ENCODE measurements at places on chromosomes 1 and 21.

DNA sequence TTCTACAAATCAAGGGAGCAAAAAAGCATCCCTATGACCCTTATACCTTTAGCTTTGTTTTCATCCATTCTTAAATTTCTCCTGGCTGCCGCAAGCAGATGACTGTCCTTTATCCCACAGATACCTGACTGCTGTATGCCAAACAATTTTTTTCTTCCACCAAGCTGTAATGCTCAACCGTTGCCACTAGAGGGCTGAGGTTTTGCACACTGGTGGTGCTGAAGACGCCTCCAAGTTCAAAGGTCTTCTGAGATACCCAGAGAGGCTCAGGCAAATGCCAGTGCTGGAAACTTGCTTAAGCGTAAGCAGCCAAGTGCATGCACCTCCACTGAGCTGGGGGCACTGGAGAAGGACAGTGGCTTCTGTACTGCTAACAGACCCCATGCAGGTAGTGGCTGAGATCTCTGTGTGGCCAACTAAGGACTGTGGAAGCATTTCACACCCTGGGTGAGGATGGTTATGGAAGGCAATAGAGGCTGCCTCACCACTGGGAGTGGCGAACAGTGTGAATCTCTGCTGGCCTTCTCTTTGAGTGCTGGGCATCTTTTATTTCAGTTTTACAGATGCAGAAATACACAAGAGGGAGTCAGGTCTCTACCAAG is 28.5 kb downstream of the CNIH3 start:
- DNase-seq: peak; percentile 46

GRCh38 chr1:38690790-38691449 is 168.7 kb downstream of the RRAGC start:
- DNase-seq: no peak

DNA sequence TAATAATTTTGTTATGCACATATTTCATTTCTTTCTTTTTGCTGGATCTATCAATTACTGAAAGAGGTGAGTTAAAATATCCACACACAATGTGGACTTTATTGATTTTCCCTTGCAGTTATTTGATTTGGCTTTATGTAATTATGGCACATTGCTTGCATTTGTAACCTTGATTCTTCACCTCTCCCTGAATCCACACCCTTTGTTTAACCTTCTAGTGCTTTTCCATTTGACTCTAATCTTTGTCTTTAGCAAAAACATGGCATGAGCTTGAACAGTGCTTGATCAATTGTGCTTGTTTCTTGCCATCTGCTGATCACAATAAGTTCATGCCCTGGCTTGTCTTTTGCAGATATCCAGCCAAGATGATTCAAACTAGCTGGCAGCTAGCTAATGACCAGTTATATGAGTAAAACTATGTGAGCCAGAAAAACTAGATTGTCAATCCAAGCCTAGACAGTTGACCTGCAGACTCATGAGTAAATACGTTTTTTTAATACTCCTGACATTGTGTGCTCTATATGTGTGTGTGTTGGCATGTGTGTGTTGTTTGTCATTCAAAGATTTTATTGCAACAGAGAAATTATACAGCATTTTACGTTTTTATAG is 899.2 kb downstream of the NCAM2 start:
- DNase-seq: no peak

DNA sequence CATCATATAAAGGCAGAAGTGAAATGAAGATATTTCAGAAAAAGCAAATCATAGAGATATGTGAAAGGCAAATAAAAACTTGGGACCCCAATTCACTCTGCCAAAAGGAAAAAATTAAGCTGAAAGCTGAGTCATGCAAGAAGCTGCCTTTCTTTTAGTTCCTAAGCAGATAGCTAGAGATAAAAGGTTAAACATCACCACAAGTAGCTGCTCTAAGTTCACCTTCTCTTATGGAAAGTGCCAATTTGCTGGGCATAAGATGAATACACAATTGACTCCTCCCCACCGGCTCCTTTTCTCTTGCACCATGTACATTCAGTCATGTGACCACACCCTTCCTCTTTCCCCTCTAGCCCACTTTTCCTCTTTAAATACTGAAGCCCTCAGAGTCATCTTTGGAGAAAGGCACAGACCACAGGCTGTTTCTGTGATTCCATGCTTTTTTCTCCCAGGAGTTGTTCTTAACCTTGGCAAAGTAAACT is 5.4 kb upstream of the SUMO3 start:
- DNase-seq: no peak

DNA sequence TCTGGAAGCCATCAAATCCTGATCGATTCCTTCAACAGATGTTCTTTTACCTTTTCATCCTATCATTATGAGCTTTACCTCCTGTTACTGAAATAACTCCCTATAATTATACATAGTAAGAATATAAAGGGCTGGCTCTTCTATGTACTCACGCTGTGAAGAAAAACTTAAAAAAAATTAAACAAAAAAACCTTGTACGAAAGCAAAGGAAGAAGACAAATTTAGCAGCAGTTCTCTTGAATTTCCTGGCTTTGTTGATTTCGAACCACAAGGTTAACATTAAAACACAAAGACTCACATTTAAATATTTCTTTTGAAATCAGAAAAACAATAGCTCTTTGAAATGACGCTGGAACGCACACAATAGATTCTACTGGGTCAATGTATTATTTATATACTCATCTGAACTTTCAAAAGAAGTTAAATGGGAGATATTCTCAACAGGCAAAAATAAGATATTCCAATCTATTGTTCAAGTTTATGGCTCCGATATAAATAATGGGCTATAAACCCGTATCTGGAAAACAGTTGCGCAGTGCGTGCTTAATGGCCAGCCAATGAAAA is 13.6 kb upstream of the SPEN start:
- no peak for DNase-seq

- DNase-seq: no peak
Measured at GRCh38 chr1:238119861-238120260, 229.1 kb upstream of the ZP4 start.

- DNase-seq: no peak
Measured at GRCh38 chr1:191668525-191668924, 489.7 kb upstream of the RGS18 start.

- no peak for DNase-seq
Measured at GRCh38 chr1:11960715-11961114, 19.5 kb upstream of the MFN2 start.

GRCh38 chr1:14507262-14507661 is 91.2 kb upstream of the KAZN start:
- no peak for DNase-seq

DNA sequence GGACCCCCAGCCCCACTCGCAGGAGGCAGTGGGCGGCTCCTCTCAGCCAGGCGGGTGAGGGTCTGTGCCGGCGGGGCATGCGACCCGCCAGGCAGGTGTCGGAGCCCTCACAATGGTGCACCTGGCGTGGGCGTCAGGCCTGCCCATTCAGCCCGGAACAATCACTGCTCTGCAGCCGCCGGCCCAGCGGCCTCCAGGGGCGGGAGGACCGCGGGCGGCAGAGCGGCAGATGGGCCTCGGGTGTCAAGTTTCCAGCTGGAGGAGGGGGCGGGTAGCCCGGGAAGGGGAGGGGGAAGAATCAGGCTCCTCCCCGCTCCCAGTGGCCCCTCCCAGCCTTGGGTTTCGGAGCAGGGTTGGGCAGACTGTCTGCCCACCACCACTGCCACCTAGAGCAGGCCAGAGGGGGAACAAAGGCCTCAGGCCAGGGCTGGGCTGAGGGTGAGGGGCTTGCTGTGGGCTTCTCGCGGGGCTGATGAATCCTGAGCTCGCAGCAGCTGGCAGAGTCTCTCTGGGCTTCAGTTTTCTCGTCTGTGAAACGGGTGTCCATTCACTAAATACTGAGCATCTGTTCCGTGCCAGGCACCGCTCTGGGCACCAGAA is 39.5 kb upstream of the CASZ1 start:
- DNase-seq: no peak

DNA sequence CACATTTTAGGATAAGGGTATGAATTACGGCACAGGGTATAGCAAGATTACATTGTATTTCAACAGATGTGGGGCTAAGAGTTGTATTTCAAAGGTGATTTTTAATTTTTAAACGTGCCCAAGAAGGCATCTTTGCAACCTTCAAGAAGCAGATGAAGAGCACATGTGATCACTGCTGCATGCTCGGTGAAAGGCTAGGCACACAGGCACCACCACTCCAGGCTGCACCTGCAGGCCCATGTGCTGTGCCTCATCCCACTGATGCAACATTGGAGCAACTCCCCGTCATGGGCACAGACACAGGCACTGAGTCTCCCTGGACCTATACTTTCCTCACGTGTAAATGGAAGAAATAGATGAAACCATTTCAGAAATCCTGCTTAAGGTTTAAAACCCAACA is 23.5 kb downstream of the UBE2G2 start:
- DNase-seq: no peak

DNA sequence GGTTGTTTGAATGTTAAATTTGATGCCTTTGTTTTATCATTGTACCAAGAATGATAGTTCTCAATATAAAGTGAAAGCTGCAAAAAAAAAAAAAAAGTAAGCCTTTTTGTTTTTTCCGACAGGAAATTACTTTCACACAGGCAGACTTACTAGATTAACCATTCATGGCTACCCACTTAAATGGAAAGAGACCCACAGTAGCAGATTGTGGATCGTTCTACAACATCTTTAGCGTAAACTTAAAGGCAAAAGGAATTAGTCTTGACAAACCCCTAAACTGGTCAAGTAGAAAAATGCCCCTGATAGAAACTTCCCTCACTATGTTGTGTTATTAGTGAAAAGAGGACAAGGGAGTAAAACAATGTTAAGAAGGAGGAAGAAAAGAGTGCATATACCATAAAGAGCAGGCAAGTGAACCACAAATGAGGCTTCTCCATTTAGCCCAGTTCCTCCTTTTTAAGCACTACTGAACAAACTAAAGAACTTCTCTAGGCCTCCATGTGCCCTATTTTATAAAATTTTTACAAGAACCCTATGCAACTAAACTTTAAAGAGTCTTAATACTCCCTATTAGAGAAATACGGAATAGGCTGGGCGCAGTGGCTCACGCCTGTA is 1560.3 kb downstream of the MRPL39 start:
- peak; percentile 9 for DNase-seq

- DNase-seq: no peak
Measured at GRCh38 chr1:168598892-168599291, 22.5 kb downstream of the XCL1 start.

DNA sequence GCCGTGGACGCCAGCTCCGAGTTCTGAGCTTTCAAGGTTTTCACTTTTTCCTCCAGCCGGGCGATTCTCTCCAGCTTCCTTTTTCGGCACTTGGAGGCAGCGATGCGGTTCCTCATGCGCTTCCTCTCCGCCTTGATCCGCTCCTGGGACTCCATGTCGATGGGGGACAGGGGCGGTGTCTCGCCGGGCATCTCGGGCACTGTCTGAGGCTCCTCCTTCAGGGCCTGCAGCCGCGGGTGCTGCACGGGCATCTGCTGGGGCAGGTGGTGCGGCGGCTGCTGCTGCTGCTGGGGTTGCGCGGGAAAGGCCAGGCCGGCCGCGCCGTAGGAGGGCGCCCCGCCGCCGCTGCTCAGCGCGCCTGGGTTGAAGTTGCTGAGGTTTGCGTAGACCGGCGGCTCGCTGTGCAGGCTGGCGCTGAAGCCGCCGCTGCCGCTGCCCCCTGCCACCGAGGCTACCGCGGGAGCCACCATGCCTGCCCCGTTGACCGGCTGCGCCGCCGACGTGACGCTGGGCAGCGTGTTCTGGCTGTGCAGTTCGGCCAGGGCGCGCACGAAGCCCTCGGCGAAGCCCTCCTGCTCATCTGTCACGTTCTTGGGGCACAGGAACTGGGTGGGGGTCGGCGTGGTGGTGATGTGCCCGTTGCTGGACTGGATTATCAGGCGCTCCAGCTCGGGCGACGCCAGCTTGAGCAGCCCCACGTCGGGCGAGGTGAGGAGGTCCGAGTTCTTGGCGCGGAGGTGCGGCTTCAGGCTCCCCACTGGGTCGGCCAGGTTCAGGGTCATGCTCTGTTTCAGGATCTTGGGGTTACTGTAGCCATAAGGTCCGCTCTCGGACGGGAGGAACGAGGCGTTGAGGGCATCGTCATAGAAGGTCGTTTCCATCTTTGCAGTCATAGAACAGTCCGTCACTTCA is 1.4 kb downstream of the JUN start:
- DNase-seq: peak; percentile 44

GRCh38 chr1:84271441-84272151 is 29.9 kb upstream of the SAMD13 start:
- DNase-seq: peak; percentile 38

DNA sequence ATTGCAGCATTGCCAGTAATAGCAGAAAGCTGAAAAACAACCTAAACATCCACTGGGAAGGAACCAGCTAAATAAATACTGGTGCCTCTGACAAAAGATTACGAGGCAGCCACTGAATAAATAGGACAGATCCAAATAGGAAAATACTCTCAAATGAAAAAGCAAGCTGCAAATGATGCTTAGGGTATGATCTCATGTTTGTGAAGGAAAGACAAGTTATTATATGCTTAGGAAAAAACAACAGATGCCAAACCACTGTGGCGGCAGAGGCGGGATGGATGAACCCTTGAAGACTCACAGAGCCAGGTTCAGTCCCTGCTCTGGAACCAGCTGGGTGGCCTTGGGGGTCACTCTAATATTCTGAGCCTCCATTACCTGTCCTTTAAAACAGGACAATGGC is 41.6 kb downstream of the MATN1 start:
- no peak for DNase-seq

DNA sequence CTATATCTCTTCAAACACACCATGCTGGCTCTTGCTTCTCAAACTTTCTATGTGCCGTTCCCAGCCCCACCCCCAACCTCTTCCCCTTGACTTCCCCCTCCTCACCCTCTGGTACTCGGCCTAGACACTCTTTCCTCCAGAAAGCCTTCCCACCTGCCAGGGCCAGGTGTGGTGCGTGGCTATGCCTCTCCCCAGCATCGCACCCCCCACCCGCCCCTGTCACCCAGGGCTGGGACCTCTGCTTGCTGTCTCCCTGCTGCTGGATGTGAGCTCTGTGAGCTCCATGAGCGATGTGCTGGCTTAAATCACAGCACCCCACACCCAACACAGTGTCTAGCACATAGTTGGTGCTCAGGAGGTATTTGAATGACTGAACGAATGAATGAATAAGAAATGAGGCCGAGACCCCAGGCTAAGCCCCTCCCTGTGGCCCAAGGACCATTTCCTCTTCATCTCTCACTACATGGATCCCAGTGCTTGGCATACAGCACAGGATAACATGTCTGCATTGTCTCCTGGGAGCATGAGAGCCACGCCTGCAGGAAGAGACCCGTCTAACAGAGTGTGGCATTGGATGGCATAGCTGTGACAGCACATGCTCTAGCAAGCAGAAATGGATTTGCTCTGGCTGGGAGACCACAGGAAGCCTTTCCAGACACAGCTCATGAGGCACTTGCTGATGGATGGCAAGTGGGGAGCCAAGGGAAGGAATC is 19.7 kb downstream of the TNNT2 start:
- DNase-seq: no peak

- no peak for DNase-seq
Measured at GRCh38 chr1:207328004-207328403, 6.5 kb downstream of the CD55 start.

GRCh38 chr1:202193614-202194327 is at the start of gene LGR6:
Gene LGR6, plus strand, starts transcription at chr1:202193799. Its CDS starts 191 bp downstream, at chr1:202193990.
- no peak for DNase-seq

All from thymus (tissue), 14 donors.